Psoas muscle (tissue), 8 donors: ENCODE measurements at places on chromosomes 2 and 18. TPM values are rescaled to one million over a fixed set of nuclear protein-coding genes. Genes with fewer than 3 reads are reported as not detected.

- no peaks in the 10 kb centered on the region for H3K36me3 ChIP-seq
- no peaks in the 10 kb centered on the region for H3K4me1 ChIP-seq
- DNase-seq, result no peak
- H3K4me3 ChIP-seq, result no peak overlapping the region
- H3K27ac ChIP-seq, result no peak overlapping the region
Observed at GRCh38 chr18:65631766-65632165, 119.0 kb upstream of the CDH7 start.

Gene LIMS2
- 12.1 TPM for polyA plus RNA-seq

- no peaks in the 10 kb centered on the region for H3K36me3 ChIP-seq
- no peaks in the 10 kb centered on the region for H3K4me1 ChIP-seq
- H3K27ac ChIP-seq, result no peak overlapping the region
Observed at GRCh38 chr18:48703028-48703386, 164.2 kb downstream of the CTIF start.

DNA sequence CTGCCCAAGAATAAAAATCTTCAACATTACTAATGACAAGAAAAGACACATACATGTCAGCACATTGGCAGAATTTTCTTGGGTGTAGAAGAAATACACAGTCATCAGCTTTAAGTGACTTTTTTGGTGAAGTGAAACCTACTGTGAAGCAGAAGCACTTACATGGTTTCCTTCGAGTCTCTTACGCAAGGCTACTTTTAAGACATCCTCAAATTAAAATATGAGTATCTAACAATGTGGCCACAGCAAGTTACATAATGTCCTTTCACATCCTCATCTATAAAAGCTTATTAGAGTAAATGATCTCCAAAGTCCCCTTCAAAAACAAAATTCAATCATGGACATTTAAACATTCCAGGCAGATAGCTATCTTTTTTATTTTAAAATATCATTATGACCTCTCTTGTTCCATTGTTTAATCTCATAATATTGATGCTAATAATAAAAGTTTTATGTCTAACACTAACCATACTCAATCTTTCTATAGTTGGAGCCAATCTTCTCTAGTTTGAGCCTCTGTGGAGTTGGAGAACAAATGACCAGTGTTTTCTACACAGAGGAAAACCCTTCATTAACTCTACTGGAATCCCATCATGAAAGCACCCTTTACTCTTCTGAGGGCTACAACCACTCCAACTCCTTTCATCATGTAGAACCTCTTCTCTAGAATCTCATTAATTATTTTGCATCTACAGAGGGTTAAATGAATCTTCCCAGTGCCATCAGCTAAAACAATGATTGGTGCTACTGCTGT lies 182.2 kb upstream of the ZFP36L2 start:
- DNase-seq, result no peak
- peaks cover 45% of the 10 kb centered on the region for H3K4me1 ChIP-seq
- no peak overlapping the region for H3K4me3 ChIP-seq
- H3K27me3 ChIP-seq, result no peaks in the 10 kb centered on the region
- no peaks in the 10 kb centered on the region for H3K36me3 ChIP-seq
- no peak overlapping the region for H3K27ac ChIP-seq

DNA sequence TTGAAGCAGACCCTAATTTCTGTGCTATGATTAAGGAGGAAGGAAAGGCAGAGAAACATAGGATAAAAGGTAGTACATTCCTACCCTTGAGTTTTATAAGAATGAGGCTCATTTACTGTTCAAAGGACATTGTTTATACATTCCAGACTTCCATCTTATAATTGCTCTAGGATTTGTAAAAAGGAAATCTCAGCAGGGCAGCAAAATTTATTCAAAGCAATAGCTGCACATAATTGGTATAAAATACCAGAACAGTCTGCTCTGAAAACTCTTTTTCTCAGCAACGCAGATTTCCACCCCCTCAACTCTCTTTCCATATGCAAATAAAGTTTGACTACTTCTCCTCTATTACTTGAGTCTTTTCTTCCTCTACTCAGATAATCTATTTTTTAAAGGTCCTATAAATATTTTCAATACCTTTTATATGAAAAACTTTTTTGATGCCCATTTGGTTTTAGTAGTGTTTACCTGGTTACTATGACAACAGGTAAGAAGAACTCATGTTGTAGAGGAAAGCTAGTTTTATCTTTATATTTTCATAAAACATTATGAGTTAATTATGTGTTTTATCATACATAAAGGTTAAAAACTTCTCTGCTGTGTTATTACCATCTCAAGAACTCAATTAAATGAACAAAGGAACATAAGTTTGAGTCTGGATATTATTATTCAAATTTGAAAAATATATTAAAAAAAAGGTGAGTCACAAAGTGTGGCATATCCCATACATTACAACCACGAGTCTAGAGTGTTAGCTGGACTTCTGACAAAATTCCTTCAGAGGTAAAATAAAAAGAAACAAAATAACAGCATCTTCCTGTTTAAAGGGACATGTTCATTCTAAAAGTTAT lies 19.9 kb downstream of the RBMS1 start:
- no peaks in the 10 kb centered on the region for H3K27me3 ChIP-seq
- no peak overlapping the region for H3K4me3 ChIP-seq
- DNase-seq, result no peak

DNA sequence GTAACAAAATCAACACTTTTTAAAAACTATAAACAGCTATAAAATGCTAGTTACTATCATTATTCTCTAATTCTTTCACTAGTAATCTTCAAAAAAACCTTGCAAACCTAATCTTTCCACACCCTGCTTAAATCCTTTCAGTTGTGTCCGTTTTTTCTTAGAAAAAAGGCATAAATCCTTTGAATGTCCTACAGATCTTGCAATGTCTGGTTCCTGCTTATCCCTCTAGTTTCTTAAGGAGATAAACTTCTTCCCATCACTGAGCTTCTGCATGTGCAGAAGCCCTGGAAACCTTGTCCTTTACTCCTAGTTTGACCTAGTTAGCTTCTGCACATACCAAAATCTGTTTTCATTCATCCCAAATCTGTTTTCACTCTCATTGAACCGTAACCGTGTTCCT lies 1.3 kb upstream of the PNO1 start:
- DNase-seq, result no peak
- H3K4me1 ChIP-seq, result peaks cover 31% of the 10 kb centered on the region
- H3K27me3 ChIP-seq, result no peaks in the 10 kb centered on the region
- peaks cover 10% of the 10 kb centered on the region for H3K36me3 ChIP-seq
- H3K27ac ChIP-seq, result peak overlapping the region; percentile 97

Gene SLC4A1AP
- 28.3 TPM for polyA plus RNA-seq

GRCh38 chr2:84238907-84239306 lies 220.2 kb downstream of the SUCLG1 start:
- H3K4me3 ChIP-seq, result no peak overlapping the region
- H3K27me3 ChIP-seq, result no peaks in the 10 kb centered on the region
- no peak overlapping the region for H3K27ac ChIP-seq
- H3K4me1 ChIP-seq, result no peaks in the 10 kb centered on the region
- DNase-seq, result no peak

Gene COL4A4
- polyA plus RNA-seq, result 2.3 TPM

- peaks cover 60% of the 10 kb centered on the region for H3K36me3 ChIP-seq
- no peaks in the 10 kb centered on the region for H3K27me3 ChIP-seq
- H3K4me1 ChIP-seq, result no peaks in the 10 kb centered on the region
Observed at GRCh38 chr2:206056286-206056685, 29.7 kb downstream of the INO80D start.

Gene TNFRSF11A
- 0.23 TPM for polyA plus RNA-seq

GRCh38 chr18:9849407-9850283 lies 36.1 kb upstream of the TXNDC2 start:
- no peaks in the 10 kb centered on the region for H3K27me3 ChIP-seq
- no peaks in the 10 kb centered on the region for H3K36me3 ChIP-seq
- peaks cover 36% of the 10 kb centered on the region for H3K4me1 ChIP-seq
- DNase-seq, result peak; percentile 90
- H3K27ac ChIP-seq, result peak overlapping the region; percentile 93

GRCh38 chr2:201407265-201407664 lies 44.0 kb downstream of the TRAK2 start:
- H3K4me1 ChIP-seq, result peaks cover 64% of the 10 kb centered on the region
- peak overlapping the region; percentile 50 for H3K4me3 ChIP-seq
- H3K27me3 ChIP-seq, result no peaks in the 10 kb centered on the region
- H3K27ac ChIP-seq, result peak overlapping the region; percentile 73
- H3K36me3 ChIP-seq, result no peaks in the 10 kb centered on the region
- no peak for DNase-seq

Gene C2orf68
- polyA plus RNA-seq, result 26.9 TPM

DNA sequence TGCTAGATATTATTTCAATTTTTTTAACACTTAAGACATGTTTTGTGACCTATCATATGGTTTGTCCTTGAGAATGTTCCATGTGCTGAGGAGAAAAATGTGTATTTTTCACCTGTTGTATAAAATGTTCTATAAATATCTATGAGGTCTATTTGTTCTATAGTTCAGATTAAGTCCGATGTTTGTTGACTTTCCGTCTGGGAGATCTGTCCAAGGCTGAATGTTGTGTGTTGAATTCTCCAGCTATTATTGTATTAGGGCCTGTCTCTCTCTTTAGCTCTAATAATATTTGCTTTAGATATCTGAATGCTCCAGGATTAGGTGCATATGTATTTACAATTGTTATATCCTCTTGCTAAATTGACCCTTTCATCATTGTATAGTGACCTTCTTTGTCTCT lies 144.1 kb downstream of the NYAP2 start:
- H3K36me3 ChIP-seq, result no peaks in the 10 kb centered on the region
- H3K27me3 ChIP-seq, result no peaks in the 10 kb centered on the region
- H3K4me3 ChIP-seq, result no peak overlapping the region
